Thymus (tissue), 14 donors: ENCODE measurements at places on chromosomes 7 and 10. TPM values are rescaled to one million over a fixed set of nuclear protein-coding genes. Genes with fewer than 3 reads are reported as not detected.

Gene UNCX
- 0.07 TPM for polyA plus RNA-seq

Gene CRYGN
- 0.34 TPM for polyA plus RNA-seq

Gene MXI1
- 44.1 TPM for polyA plus RNA-seq

Gene ZNF33B
- 16.4 TPM for polyA plus RNA-seq

Gene EN2
- polyA plus RNA-seq, result 0.05 TPM

Gene EPO
- polyA plus RNA-seq, result 1.0 TPM

Gene HTR5A
- polyA plus RNA-seq, result 2.6 TPM

Gene SPAM1
- 0.02 TPM for polyA plus RNA-seq

Gene ABCC2
- 1.9 TPM for polyA plus RNA-seq

Gene DKK1
- 1.5 TPM for polyA plus RNA-seq

DNA sequence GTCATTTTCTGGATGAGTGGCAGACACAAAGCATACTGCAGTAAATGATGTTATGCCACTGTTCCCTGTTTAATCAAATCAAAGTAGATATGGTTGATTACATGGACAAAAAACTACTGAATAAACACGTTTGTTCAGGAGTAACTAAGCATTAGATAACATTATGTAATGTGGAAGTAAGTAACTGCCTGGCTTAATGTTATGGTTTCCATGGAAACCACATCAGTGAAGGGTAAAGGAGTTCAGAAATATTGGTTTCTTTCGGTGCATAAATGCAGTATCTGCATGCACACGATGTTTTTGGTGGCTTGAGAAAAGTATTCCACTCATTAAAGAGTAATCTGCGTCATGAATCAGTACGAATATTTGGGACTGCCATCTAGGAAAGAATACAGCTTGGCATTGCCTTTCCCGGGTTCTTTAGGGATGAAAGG lies 131.3 kb upstream of the PRKCQ start:
- DNase-seq, result no peak

- no peak for DNase-seq
Observed at GRCh38 chr10:18616337-18616736, 35.0 kb downstream of the NSUN6 start.

DNA sequence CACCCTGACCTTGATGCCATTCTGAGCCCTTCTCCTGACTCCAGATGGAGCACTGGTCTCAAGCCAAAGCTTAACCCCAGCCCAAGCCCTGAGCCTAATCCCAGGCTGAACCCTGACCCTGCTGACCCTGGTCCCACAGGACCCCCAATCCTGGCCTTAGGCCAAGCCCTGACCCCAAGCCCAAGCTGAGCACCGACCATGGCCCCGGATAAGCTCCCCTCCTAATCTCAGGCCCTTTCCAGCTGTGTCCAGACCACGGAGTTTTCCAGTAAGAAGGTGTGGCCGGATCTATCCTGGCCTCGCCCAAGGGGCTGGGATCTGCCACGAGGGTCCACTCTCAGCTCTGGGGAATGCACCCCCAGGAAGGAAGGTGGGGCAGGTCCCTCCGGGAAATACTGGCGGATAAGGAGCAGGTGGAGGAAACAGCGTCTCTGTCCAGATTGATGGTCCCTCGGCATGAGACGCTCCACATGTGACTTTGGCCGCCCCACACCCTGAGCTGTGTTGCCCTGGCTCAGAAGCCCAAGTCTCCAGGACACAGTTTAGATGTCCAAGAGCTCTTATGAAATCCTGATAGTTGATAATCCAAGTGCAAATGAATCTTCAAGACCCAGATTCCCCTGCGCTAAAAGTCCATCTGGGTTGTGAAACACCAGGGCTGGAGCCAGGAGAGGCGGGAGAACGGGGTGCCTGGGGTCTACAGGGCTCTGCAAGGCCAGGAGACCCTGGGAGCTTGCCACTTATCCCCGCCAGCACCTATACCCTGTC lies 10.4 kb downstream of the ELN start:
- DNase-seq, result no peak

- no peak for DNase-seq
Observed at GRCh38 chr10:62580396-62580795, 206.2 kb downstream of the ZNF365 start.

- no peak for DNase-seq
Observed at GRCh38 chr7:128008141-128008540, 23.1 kb downstream of the LRRC4 start.

DNA sequence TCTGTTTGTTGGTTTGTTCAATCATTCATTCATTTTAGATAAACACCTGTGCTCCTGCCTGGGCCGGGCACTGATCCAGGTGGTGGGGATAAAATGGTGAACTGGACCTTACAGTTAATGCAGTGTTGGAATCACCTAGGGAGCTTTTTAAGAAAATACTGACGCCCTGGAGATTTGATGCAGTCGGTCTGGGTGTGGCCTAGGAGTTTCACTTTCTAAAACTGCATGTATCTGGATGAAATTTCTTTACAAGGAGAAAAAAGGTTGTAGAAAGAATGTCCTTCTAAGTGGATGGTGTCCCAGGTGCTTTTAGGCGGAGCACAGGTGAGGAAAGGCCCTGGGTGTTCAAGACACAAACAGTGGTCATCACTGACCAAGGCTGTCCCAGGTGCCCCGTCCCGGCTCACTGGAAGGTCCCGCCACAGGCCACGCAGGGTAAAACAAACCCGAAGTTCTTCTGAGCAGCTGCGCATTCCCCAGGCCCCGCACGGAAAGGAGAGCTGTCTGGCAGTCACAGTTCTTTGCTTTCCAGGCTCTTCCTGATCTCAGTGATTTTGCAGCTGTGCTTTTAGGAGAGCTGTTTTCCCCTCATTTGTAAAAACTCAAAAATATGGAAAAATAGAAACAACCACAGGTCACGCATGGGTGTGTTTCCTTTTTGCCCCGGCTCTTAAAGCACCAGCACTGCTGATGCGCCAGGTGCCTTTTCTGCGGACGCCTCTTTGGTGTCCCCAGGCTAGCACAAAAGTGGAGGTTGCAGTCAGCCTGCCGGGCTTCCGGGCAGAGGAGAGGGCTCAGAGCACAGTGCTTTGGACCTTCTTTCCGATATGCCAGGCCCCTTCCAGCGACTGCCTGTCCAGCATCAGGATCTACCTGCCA lies 161.9 kb downstream of the GRK5 start:
- no peak for DNase-seq

- no peak for DNase-seq
Observed at GRCh38 chr10:62270020-62270419, 1.4 kb upstream of the RTKN2 start.

DNA sequence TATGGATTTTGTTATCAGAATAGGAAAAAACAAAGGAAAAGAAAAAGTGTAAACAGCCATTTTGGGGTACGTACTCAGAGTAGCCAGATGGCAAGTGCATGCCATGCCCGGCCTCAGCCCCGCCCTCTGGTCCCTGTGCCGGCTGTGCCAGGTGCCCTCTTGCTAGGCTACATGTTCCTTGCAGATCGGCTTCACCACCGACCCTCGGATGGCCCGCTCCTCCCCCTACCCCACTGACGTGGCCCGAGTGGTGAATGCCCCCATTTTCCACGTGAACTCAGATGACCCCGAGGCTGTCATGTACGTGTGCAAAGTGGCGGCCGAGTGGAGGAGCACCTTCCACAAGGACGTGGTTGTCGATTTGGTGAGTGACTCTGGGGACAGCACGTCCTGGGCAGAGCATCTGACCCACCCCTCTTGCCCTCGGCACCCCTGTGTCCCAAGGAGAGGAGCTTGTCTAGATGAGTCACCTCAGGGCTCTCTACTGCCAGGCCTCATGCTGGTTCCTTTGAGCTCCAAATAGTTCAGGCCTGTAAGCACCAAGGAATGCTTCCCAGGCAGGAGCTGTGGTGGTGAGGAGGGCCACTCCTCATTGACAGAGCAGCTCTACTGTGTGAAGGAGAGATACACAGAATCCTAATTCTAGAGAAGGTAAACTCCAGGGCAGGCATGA lies 54.9 kb upstream of the ZMIZ2 start:
- DNase-seq, result no peak

DNA sequence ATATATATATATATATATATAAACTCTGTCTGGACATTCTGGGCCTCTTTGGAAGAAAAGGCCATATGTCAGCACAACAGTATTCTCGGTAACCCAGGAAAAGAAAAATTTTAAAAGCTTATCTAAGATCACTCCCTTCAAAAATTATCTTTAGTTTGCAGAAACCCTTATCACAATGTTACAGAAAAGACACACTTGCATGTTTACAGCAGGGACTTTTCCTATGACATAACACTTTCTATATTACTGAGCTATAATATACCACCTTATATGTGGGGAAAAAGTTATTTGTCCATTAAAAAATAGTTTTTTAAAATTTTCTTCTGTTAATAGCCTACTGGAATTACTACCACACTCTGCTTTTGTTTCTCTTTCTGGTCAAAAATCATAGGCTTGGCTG lies 25.4 kb downstream of the ANKRD61 start:
- DNase-seq, result no peak

- DNase-seq, result no peak
Observed at GRCh38 chr10:125055446-125055845, 104.9 kb downstream of the CTBP2 start.

- DNase-seq, result no peak
Observed at GRCh38 chr7:10315881-10316280, 657.8 kb upstream of the PHF14 start.

GRCh38 chr10:26621243-26621888 lies 76.1 kb upstream of the PDSS1 start:
- no peak for DNase-seq

DNA sequence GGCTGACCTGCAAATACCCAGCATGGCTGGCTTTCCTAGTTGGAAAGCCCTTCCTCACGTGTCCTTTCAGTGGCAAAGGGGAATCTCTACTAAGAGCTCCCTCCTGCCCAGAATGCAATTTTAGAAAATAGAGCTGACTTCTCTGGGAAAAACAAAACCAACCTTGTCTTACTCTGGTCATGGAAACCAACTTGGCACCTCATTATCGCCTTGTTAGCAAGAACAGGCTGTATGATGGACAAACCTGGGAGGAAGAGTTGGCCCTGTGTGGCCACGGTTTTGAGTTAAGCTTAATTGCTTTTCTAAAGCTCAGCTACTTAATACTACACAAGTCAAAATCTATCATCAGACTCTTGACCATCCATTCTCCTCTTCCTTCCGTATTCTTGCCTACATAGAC lies 94.1 kb upstream of the PDCD4 start:
- DNase-seq, result no peak

- DNase-seq, result no peak
Observed at GRCh38 chr7:151277631-151278030, 29.1 kb upstream of the SMARCD3 start.

- no peak for DNase-seq
Observed at GRCh38 chr10:116720241-116720643, 22.1 kb downstream of the HSPA12A start.

- no peak for DNase-seq
Observed at GRCh38 chr10:43250615-43251418, 16.0 kb downstream of the RASGEF1A start.

- no peak for DNase-seq
Observed at GRCh38 chr10:96789571-96790108, 42.5 kb upstream of the LCOR start.
